ENCODE measurements at places on chromosomes 3 and 15. TPM values are rescaled to one million over a fixed set of nuclear protein-coding genes. Genes with fewer than 3 reads are reported as not detected.

The SLC12A1 gene
- total RNA-seq = not detected

The GPR156 gene
- 0.32 TPM for total RNA-seq

The SECISBP2L gene
- total RNA-seq = 8.3 TPM

The DCLK3 gene
- not detected for total RNA-seq

The PIK3CB gene
- 18.9 TPM for total RNA-seq

The AMOTL2 gene
- total RNA-seq = 49.0 TPM

The XCR1 gene
- not detected for total RNA-seq

The ABTB1 gene
- total RNA-seq = 14.0 TPM

The SIDT1 gene
- 0.81 TPM for total RNA-seq

The GPR160 gene
- total RNA-seq = 1.7 TPM

All from A549 treated with GW870086 at 1 μM for 4 hours (cell line).